Activated gamma-delta T cell treated with anti-CD3 and anti-CD28 coated beads, Interleukin-2, amount 50 U/mL, for 16 hours (primary cell): ENCODE measurements at places on chromosomes 7 and 10.

DNA sequence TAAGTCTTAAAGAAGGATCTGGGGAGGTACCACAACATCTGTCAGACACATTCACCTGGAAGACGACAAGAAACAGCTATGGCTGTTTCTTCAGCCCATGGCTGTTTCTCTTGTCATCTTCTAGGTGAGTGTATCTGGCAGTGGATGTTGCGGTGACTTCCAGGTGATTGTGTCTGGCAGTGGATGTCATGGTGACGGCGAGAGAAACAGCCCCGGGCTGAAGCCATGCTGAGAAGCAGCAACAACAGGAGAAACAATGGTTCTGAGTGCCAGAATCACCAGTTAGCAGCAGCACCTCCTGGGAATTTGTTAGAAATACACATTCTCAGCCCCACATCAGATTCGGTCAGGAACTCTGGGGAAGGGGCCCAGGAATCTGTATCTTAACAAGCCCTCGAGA is 68.6 kb upstream of the SYPL1 start:
- no peak for DNase-seq

DNA sequence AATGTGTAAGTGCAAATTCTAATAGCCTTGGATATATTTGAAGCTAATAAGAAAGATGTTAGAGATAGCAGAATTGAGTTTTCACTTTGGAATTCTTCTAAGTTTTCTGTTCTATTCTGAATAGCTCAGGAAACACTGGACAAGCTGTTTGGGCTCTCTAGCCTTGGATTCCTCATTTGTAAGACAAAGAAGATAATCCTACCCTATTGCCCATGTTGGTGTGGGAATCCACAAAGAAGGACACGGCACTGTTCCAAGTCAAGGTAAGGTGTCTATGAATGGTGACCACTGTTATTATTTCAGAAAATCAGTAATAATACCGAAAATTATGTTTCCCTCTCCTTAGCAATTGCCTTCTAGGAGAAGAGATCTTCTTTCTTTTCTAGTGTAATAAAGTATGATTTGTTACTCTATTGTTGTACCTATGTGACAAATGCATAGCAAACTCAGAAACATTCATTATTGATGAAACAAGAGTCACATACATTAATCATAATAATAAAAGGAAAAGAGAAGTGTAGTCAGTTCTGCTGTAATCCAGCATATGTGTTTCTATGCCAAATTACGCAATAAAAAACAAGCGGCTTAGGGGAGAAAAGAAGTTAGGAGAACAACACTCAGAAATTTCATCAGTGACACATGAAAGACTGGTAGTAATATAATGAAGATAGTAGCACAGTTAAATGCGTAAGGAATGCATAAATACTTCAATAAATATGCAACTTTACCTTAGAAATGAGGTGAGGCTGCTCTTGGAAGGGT is 1012.3 kb upstream of the PHF14 start:
- DNase-seq = no peak

DNA sequence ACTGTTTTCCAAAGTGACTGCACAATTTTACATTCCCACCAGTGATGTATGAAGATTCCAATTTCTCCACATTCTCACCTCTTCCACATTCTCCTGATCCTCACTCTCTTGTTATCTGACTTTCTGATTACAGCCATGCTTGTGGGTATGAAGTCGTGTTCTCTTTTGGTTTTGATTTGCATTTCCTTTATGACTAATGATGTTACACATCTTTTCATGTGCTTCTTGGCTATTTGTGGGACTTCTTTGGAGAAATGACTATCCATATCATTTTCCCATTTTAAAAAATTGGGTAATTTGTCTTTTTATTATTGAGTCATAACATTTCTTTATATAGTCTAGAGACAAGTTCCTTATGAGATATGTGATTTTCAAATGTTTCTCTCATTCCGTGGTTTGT is 10.5 kb upstream of the GIMAP8 start:
- DNase-seq = no peak

DNA sequence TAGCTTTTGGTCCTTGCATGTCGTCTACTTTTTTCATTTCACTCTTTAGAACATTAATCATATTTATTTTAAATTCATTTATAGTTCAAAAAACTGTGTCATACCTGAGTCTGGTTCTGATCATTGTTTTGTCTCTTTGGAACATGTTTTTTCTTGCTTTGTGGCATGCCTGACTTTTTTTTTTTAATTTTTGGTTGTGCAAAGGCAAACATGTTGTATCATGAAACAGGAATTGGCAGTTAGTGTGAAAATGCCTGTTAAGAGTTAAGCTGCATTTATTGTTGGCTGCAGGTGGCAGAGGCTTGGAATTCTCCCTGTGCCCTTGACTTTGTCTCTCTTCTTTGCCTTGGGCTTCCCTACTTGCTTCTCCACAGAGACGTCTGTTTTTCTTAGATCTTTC is 525.0 kb upstream of the ADARB2 start:
- no peak for DNase-seq

DNA sequence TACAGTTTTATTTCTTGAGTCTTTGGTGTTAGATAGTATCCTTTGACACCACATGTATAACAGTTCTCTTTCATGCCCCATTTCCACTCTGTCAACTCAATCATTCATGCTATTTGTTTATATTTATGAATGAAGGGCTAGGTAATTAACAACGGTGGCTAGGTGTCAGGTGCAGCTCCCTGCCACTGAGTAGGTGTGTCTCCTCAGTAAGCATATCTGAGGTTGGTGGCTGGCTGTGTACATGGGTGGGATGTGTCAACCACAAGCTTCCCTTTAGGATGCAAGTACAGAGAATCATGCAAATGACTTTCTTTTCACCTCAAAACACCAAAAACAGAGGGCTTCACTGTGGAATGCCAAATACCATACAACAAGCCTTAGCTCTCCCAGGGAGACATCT is 83.4 kb downstream of the ZNF365 start:
- peak; percentile 2 for DNase-seq

DNA sequence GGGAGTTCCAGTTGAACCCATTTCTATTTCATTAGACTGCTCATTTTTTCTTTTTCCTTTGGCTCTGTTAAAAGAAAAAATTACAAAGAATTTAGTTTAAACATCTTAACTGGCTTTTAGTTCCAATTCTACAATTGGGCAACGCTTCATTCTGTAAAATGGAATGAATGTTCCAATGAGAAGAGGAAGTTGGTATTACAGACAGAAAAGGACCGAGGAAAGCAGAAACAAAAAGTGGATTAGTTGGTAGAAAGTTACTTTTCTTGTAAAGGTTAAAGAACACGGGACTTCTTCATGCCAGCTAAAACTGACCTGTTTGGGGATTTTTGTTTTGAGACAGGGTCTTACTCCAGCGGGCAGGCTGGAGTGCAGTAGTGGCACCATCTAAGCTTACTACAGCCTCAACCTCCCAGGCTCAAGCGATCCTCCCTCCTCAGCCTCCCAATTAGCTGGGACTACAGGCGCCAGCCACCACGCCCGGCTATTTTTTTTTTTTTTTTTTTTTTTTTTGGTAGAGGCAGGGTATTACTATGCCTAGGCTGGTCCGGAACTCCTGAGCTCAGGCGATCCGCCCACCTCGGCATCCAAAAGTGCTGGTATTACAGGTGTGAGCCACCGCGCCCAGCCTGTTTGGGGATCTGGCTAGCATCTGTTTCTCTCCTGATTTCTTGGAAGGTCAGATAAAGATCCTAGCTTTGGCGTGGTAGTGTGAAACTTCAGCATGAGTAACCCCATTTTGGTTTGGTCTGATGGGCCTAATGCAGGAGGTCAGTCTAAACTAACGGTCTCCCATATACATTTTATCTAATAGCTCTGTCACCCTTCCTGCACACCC is 1.3 kb upstream of the VDAC2 start:
- no peak for DNase-seq

GRCh38 chr10:22605168-22605567 is 109.2 kb downstream of the PIP4K2A start:
- DNase-seq = no peak

- no peak for DNase-seq
Observed at GRCh38 chr10:103747193-103747865, 108.0 kb downstream of the SH3PXD2A start.

DNA sequence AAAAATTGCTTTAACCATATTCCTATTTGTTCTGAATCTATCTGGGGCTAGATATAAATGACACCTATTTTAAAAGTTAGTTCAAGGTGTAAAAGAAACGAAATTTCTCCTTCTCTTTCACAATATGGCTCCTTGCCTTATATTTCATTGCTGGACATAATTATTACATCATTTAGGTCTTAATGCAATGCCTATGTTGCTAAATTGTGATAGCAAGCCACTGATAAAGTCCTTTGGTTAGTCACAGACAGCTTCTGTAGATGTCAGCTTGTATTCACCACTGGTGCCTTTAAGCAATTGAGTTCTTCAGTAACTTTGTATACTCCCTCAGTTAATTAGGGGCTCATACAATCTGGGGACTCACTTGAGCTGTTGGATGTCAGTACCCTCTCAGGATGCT is 1236.6 kb downstream of the GATA3 start:
- no peak for DNase-seq

DNA sequence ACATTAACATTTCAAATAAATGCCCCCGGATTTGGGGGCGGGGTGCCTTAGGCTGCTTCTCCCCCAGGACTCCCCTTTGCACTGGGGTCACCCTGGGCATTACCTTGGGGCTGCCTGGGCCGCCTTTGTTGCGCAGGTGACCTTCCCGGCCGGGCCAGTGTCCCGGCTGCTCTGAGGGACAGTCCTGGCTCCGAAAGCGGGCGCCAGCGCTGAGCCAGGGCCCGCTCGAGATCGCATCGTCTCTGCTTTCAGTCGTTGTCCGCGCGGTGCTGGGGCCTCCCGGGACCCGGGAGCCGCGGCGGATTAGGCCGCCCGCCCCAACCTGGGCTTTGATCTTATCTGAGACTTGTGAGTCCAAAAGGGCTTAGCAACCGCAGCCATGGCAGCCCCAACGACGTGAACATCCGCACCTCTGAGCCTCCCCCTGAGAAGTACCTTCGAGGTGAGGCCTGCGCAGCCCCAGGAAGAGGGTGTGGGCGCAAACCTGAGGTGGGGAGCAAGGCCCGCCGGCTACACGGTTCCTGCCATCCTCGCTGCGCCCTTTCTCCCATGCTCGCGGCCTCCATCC is 14.8 kb upstream of the WAPL start:
- peak; percentile 32 for DNase-seq

DNA sequence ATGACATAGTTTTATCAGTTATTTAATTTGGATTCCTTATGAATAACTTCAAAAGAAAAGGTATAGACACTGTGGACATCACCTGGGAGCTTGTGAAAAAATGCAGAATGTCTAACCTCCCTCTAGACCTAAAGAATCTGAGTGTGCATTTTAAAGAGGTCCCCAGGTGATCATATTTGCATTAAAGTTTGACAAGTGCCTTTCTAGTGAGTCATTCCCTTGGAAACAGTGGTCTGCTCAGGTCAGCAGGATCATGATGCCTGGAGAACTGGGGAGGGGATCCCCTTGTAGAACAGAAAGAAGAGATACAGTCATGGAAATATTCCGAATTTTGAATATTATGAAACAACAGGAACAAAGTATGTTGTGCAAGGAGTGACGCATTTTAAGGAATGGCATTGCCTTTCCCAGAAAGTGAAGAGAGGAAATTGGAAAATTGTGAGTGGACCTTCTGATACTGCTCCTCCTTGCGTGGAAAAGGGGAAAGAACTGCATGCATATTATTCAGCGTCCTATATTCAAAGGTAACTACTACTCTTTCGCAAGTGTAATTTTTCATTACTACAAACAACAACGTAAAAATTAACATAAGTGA is 4.6 kb downstream of the STEAP2 start:
- no peak for DNase-seq

- no peak for DNase-seq
Observed at GRCh38 chr10:4526311-4526731, 299.7 kb upstream of the AKR1E2 start.

DNA sequence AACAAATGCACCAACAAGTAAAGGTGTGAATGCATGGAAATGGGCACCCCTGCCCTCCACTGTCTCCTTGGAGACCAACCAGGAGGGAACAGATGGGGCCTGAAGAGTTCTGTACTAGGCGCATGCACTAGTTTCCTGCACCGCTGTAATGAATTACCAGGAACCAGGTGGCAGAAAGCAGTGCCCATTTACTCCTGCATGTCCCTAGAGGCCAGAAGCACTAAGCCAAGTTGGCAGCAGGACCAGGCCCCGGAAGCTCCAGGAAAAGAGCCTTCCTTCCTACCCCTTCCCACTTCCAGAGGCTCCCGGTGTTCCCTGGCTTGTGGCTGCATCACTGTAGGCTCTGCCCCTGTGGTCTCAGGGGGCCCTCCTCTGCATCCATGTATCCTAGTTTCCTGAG is 237.5 kb upstream of the PPP2R2D start:
- DNase-seq = no peak

DNA sequence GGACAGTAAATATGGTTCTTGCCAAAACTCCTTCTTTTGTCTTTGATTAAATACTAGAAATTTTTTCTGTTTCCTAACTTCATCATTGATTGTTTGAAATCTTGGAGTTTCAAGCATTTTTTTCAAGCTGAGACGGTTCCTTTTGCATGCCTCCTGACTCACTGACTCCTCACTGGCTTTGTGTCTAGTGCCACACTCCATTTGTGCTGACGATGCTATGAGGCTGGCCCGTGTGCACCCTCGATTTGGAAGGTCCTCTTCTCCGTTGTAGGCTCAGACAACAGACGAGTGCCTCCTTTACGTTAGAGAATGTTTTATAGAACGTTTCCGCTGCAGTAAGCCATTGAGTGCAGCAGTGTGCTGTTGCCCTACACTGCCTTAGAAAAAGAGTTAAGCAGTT is 10.8 kb upstream of the CSGALNACT2 start:
- DNase-seq = no peak

DNA sequence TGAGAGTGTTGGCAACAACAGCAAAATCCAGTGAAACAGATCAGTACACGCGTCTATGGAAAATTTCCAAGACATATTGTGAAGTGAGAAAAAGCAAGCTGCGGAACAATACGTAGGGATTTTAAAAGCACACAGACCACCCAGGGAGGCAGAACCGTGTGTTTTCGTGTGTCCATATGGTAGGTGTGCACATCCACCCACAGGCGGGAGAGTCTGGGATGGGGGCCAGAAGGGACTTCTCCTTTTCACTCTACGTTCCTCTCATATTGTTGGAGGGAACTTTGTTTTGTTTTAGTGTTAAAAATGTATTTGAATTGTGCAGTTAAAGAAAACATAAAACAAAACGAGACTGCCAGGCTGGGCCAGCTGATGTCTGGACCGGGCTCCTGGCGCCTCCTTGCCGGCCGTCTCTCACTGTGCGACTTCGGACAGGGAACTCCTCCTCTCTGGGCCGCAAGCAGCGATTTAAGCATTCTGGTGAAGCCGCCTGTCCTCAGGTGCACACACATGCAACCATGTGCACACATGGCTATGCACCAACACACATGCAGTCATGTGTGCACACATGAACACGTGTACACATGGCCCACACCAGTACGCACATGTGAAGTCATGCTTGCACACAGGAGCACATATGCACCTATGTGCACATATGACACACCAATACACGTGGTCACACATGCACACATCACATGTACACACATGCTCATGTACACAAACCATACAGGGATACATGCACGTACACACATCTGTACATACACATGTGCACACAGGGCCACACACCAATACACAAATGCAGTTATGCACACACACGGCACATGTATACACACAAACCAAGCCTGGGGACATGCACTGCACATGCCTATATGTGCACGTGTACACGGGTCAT is 141.1 kb downstream of the ELFN1 start:
- DNase-seq = no peak
